ENCODE measurements at places on chromosomes 2 and 18. TPM values are rescaled to one million over a fixed set of nuclear protein-coding genes. Genes with fewer than 3 reads are reported as not detected.

DNA sequence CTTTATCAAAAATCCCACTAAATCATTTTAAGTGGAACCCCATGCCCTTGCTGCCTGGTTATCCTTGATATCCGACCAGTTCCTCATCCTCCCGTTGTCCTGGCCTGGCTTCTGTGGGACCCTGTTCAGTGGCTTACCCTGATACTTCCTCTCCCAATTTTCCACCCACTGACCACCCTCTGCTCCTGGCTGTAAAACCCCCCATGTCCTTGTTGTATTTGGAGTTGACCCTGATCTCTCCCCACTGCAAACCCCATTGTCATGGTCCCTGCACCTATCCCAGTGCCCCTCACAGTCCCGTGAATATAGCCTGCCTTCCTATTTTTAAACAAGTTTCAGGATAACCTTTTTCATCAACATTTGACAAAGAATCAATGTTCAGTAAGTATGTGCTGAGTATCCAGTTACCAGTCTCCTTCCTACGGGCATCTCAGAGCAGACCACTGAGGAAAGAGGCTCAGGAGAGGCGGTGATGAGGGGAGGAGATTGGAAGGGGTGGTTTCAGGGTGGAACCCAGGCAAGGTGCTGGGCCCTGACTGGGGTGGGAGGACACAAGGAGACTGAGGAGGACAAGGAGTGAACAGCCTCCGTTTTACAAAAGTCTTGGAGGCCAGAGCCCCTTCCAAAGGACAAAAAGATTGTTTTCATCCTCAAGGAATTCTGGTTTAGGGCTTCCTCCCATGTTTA, 131.8 kb downstream of the PXDN start:
- no peak for ATAC-seq

GRCh38 chr2:62404913-62405312, 101.1 kb downstream of the TMEM17 start:
- ATAC-seq = no peak

DNA sequence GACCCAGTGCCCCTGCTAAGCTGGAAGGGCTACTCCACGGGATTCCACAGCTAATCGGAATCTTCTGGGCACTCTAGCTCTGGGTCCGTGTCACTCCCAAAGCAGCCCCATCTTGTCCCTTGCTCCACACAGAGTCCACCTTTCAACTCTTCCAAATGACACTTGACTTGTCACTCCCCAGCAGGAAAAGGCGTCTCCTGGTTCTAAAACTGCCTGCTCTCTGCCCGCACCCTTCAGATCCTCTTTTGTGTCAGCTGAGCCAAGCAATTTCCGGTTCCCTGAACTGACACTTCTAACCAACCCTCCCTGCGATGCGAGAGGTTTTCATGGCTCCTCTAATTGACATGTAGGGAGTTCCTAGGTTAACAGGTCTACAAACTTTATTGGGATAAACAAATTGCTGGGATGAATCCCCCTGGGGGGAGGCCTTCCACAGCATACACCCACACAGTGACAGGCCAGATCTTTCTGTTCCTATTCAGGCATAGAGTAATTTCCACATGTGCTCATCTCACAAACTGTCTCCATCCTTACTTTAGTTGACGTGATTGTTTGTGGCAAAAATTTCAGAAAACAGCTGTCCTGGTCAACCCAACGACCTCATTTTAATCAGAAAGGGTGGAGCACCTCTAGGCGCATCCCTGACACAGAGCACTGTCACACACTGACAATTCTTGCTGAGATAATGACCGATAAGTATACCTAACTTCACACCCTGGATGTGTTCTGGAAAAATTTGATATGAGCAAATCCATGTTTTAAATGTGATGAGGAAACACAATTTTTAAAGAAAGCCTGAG, 104.9 kb downstream of the RBMS1 start:
- ATAC-seq = peak; percentile 80

Gene MATN3
- not detected for total RNA-seq

DNA sequence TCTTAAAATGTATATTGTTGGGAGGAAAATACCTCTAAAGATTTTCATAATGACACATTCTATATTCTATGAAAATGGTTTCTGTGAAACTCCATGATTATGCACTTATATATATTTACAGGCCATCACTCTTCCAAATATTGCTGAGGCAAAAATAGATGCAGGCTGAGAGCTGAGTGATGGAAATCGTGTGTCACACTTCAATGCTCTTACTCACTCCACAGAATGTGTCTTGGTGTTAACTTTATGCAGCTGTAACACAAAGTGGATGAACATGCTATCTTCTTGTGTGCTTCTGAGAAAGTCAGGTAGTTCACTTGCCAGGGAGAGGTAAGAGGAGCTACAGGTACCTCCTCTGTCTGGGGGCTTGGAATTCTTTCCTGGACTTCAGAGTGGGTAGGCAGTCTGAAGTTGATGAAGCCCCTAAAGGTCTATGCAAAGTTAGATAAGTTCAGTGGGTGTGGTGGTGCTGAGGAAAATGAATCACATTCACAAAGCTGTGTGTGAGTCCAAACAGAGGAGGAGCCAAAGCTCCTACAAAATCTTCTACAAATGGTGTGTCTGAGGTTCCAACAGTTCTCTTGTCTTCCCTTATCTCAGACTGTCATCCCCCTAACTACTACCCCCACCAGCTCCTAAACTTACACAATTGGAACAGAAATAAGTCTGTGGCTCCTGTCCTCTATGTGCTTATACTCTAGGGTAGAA, 74.2 kb upstream of the ST6GAL2 start:
- no peak for ATAC-seq

DNA sequence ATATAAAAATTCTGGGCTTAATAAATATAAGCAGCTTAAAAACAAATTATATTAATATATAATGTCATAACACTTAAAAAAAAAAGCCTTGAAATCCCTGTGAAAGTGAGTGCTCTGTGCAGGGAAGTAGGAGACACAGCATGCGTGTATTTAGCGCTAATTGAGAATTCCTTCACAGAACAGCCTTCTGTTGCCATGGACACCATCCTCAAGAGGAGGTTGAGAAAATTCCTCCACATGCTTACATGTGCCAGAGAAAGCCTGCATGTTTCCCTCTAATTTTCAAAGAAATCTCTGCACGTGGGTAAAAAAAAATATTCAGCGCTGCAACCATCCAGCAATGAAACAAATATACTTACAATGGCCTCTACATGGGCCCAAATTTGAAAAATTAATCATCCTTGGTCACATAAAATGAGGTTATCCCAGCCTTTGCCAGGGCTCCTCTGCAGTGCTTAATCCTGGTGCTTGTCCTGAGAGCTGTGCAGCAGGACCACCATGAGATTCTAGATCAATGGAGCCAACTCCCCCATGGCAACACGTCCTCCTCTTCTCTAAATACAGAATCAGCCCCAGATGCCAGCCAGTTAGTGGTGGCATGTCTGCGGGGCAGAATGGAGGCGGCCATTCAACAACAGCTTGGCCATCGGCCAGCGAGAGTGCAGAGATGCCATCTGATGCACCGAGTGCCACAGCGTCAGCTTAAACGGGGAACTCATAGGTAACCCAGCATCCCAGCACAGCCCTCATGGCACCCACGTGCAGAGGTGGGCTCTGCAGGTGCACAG, 228.0 kb downstream of the MYT1L start:
- no peak for ATAC-seq

- no peak for ATAC-seq
Observed at GRCh38 chr2:20745924-20746555, 76.9 kb downstream of the LDAH start.

Gene CRYGD
- not detected for total RNA-seq

DNA sequence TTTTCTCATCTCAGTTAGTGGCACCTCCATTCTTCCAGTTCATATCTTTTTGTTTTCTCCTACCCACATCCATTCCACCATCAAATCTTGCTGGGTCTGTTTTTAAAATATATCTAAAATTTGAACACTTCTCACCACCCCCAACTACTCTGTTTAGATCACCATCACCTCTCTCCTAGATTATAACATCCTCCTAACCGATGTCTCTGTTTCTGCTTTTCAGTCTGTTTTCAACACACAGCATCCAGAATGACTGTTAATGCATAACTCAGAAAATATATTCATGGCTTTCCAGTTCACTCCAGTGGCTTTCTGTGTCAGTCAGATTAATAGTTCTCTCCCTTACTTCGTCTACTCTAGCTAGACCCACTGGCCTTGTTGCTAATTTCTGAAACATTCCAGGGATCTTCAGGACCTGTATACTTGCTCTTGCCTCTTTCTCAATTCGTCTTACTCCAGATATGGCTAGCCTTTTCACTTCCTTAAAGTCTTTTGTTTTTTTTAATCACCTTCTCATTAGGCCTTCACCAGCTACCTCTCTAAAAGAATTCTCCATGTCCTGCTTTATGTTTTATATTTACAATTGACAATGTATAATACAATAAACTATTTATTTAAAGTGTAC, 105.3 kb downstream of the COMMD1 start:
- no peak for ATAC-seq

DNA sequence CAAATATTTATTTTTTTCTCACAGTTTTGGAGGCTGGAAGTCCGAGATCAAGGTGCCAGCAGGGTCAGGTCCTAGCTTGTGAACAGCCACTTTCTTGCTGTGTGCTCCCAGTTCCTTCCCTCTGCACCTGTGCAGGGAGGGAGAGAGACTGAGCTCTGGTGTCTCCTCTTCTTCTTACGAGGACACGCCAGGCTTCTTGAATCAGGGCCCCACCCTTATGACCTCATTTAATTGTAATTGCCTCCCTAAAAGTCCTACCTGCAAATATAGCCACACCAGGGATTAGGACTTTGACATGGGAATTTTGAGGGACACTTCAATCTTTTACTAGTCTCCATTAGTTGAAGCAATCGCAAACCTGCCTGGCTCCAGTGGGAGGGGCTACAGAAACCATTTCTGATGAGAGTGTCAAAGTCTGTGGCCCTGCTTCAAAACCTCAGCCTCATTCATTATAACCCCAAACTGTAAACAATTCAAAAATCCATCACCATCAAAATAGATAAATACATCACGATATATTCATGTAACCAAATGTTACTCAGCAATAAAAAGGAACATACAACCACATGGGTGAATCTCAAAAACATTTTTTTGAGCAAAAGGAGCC, 18.2 kb upstream of the SEH1L start:
- no peak for ATAC-seq

- ATAC-seq = no peak
Observed at GRCh38 chr2:24833821-24834732, 40.9 kb downstream of the CENPO start.

DNA sequence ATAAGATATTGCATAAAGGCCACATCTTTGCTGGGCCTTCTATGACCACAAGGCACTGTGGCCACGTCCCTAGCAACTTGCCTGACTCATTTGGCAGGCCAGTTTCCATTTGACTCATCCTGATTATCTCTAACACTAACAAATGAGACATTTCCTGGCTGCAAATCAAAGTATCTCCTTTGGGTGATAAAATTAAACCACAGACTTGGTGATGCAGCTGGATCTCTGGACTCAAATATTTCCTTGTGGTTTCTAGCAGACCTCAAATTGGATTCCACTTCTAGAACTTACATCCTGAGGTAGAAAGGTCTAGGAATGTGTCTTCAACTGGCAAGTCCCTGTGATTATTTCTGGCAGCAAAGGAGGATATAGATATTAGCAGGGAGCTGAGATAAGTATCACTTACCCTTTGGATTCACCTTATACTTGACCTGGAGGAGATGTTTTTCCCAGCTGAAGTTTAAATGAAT, 167.9 kb upstream of the NXPH2 start:
- ATAC-seq = peak; percentile 35

GRCh38 chr2:29011418-29012060, 30.4 kb downstream of the TOGARAM2 start:
- peak; percentile 15 for ATAC-seq

Gene LRP1B
- not detected for total RNA-seq

DNA sequence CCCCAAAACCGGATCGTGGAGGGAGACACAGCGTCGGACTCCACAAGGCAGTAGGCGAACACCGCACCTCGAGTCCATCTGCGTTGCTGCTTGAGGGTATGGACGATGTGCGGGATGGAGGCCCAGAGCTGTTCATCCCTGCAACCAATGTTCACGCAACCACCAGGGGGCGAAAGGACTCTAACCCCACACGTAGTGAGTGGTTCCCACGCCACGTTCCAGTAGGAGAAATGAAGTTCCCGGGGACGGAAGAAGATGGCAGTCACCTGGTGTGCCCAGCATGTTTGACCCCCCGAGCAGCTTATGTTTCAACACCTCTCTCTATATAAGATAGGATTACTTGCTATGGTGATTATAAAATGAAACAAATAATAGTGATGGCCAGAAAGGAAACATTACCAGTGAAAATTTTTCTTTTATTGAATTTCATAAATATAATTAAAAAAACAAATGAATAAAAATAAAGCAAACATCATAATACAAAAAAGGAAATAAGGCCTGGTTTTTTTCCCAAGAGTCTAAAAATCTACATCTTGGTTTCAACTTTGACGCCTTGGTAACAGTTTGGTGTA, 184.3 kb downstream of the SH3BP4 start:
- ATAC-seq = no peak

- ATAC-seq = no peak
Observed at GRCh38 chr2:10266133-10266620, 36.5 kb upstream of the HPCAL1 start.

DNA sequence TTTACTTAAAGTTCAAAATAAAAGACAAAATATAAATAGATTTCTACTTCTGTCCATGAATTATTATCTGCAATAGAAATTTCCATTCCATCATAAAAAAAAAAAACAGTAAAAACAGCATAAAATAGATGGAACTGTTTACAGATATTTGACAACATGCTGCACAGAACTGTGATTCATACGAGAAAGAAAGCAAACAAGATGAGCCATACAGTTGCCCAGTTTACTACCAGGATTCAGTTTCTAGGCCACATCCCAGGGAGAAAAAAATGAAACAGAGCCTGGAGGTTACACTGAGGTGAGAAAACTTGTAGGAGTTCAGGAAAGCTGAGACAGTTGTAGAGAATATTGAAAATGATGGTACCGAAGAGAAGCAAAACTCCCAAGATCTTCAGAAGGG, 1426.9 kb upstream of the ACVR2A start:
- ATAC-seq = no peak

- ATAC-seq = no peak
Observed at GRCh38 chr2:84716564-84716963, 164.3 kb downstream of the TRABD2A start.

DNA sequence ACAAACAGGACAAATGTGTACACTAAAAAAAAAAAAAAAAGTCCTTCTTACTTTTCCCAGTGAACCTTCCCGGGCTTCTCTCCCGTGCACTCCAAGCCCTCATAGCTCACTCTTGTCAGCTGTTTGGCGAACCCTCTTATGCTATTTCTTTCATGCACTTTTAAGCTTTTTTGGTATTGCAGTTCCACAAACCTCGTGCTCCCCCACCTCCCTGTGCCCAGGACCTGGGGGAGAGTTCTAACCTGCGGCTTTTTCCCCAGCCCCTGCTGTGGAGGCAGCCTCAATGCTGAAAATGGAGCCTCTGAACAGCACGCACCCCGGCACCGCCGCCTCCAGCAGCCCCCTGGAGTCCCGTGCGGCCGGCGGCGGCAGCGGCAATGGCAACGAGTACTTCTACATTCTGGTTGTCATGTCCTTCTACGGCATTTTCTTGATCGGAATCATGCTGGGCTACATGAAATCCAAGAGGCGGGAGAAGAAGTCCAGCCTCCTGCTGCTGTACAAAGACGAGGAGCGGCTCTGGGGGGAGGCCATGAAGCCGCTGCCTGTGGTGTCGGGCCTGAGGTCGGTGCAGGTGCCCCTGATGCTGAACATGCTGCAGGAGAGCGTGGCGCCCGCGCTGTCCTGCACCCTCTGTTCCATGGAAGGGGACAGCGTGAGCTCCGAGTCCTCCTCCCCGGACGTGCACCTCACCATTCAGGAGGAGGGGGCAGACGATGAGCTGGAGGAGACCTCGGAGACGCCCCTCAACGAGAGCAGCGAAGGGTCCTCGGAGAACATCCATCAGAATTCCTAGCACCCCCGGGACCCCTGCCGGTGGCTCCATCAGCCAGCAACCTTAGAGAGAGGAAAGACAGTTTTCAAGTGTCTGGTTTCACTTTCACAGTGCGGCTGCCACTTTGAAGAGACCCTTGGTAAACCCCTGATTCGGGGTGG, 826 bp downstream of the KCNE4 start:
- no peak for ATAC-seq
